Activated CD8-positive, alpha-beta T cell treated with anti-CD3 and anti-CD28 coated beads, Interleukin-2, amount 10 ng/mL, durations not matched to agents 7 days and 5 days (primary cell): ENCODE measurements at places on chromosomes 6 and 20. TPM values are rescaled to one million over a fixed set of nuclear protein-coding genes. Genes with fewer than 3 reads are reported as not detected.

DNA sequence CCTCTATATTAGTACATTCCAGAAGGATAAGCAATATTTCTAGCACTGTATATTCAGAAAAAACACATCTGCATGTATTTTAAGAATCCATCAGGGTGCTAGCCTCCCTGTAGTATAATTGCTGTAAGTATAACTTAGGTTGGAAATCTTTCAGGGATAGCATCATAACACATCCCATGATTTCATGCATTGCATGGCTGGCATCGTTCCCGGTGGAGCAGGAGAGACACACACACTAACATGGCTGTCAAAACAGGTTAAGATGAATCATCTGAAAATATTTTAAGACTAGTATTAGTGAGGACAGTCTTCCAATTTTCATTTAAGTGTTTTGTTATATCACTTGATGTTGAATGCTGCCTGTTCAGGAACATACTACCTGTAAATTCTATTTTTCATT is 32.1 kb upstream of the CENPW start:
- DNase-seq: no peak

GRCh38 chr6:45377043-45377553 is 636 bp downstream of the SUPT3H start:
- no peak for DNase-seq

GRCh38 chr20:25294459-25295385 is 46.8 kb downstream of the PYGB start:
- peak; percentile 65 for DNase-seq

DNA sequence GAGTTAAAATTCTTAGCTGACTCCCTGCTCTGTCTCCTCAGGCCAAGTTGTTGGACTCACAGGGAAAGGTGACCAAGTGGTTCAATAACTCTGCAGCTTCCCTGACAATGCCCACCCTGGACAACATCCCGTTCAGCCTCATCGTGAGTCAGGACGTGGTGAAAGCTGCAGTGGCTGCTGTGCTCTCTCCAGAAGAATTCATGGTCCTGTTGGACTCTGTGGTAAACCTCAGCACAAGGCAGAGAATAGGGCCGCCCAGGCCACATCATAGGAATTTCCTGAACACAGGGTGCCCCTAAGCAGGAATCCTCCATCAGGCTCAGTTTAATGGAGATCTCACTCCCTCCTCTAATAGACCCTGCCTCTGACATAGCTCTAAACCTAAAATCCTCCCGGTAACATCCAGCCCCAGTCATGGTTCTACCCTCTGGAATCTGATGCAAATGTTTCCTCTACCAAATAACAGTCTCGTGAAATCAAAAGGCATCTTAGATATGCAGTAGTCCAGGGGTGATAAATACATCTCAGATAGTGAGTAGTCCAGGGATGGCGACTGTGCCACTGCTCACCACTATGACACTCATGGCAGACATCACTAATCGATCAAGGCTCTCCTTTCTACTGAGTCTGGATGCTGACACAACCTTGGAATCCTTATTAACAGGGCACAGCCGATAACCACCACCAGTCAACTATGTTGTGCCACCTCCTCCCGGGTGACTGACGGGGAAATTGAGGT is 18.3 kb downstream of the BPIFB1 start:
- DNase-seq: no peak

DNA sequence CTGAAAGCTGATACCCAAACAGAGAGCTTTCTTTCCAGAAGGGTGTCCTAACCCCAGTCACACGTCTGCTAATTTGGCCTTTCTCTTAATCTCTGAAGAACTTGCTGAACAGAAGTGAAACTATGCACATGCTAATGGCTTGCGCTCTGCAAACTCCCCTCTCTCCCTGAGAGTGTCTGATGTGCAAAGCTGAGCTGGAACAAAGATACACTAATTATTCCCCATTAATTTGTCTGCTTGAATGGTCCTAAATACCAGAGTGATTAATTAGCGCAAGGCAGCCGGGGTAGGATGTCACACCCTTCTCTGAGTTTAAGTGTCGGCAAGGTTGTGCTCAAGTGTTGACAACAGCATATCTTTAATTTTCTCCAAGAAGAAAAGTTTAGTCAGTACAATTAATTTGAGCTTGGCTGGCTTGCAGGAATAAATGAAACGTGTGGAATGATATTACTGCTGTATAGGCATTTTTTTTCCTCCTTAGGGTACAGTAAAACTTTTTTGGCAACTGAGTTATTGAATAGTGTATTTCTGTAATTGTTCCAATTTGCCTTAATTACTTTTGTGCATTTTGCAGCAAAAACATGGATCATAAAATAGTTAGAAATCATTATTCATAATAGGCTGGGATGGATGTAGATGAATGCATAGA is 715.9 kb upstream of the POU3F2 start:
- no peak for DNase-seq

DNA sequence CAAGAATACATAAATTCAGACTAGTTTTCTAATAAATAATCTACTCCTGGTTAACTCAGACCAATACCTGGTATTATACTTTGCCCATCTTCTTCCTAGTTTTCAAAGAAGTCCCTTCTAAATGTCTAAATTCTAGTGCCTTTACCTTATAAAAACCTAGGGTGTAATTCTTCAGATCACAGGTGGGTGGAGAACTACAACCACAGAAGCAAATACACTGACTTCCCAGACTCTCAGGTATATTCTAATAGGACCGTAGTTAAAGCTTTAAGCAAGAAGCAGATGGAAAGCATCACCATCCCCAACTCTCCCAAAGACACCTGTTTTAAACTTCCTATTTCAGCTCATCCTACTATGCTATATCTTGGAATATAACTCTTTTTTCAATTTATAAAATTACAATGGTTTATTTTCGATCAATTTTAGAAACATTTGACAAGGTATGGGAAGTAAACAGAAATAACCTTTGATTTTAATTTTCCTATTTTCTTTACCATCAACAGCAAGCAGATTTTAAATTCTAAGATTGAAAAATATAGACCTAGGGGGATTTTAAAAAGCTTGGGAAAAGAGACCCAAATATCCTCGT is 15.8 kb downstream of the MAN1A1 start:
- no peak for DNase-seq

GRCh38 chr6:145244349-145245100 is 490.8 kb downstream of the EPM2A start:
- no peak for DNase-seq

The GSTA1 gene
- not detected for total RNA-seq

The TPD52L1 gene
- not detected for total RNA-seq

The BTN2A1 gene
- total RNA-seq: 23.6 TPM
